ENCODE measurements at places on chromosomes 13 and 19.

GRCh38 chr13:28340272-28340793 is 154.6 kb downstream of the FLT1 start:
- DNase-seq: no peak

- DNase-seq: no peak
These were observed 55.4 kb downstream of the INTS6 start for GRCh38 chr13:51397262-51397941.

DNA sequence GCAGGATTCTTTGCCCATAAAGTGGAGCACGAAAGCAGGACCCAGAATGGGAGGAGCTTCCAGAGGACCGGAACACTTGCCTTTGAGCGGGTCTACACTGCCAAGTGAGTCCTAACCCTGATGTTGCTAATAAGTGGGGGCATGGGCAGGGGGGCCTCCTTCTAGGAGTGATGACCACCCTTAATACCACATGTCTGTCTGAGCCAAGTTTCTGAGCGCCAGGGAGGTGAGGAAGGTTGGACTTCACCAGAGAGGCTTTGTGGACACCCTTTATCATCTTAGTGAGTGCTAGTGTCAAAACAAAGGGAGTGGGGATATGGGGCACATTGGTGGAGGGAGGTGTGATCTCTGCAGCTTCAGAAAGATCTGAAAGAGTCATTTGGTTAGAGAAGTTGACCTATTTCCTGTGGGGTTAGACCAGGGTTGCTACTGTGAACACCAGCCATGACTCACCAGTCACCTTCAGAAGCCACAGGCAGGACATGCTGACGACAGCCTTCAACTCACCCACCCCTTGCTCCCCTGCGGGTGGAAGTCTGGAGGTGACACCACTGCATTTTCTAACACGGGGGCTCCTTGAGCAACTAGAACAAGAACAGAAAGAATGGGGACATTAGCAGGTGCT is 8.8 kb downstream of the ALOX5AP start:
- DNase-seq: peak; percentile 53

DNA sequence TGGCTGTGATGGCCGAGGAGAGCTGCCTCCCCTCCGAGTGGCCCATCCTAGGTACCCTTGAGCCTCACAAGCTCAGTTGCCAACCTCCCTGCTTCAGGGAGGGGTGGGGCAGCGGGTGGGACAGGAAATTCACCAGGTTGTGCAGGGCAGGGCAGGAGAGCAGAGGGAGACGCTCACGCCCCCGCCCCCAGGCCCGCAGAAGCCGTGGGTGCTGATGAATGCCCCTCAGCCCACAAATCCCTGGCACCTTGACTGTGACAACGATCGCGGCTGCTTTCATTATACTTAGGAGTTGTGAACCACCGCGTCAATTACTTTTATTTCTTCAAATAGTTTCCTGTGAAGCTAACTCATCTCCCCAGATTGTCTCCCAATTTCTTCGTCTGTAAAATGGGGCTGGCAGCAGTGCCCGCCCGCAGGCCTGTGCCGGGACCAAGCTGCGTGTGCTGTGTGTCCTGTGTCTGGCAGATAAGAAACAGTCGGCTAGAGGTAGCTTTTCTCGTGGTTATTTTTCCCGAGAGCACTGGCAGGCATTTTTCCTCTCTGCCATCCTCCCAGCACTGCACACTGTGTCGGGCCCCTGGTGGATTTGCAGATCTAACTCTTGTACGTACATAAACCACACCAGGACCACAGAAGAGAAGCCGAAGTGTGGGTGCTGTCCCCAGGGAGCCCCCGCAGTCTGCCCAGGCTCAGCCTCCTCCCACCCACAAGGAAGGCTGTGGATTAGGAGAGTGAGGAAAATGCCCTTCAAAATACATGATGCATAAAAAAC is 7.9 kb upstream of the RASA3 start:
- DNase-seq: no peak

DNA sequence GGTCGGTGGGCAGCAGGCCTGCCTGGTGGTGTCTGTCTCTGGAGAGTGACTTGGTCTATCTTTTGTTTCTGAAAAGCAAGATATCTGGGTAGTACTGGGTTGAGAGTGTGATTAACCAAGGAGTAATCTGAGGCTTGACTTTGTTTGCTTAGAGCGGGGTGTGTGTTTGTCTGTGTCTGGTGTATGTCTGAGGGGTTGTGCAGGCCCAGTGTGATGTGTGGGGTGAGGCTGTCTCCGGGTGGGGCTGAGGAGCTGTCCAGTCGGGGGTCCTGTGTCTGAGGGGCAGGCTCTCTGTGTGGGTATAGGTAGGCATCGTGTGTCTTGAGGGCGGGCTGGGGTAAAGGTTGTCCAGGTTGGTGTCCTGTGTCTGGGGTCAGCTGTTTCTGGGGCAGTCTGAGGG is 11.1 kb upstream of the TIMM50 start:
- DNase-seq: no peak

GRCh38 chr13:48501705-48502104 is 31.2 kb downstream of the RCBTB2 start:
- DNase-seq: no peak

Data from activated B cell treated with CpG ODN at 0.5 μM for 24 hours (primary cell).